Activated CD4-positive, alpha-beta T cell treated with anti-CD3 and anti-CD28 coated beads, Interleukin-2, amount 50 U/mL, for 1 hour (primary cell): ENCODE measurements at places on chromosomes 4 and X.

DNA sequence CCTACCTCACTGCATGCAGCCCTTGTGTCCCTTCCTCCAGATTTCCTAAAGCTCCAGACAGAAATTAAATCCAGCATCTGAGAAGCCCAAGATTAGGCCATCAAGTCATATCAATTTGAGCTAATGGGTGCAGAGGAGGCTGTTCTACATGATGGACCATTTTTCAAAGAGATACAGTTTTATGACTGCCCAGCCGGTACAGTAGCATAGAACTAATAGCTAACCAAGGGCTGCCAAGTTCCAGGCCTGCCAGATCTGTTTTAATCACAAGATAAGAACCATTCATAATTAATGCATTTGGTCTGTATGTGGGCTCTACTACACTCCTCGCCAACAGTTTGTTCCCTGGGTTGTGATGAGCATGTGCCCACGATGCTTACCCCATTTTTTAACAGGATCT, 73.9 kb upstream of the PLAC1 start:
- no peak for DNase-seq

DNA sequence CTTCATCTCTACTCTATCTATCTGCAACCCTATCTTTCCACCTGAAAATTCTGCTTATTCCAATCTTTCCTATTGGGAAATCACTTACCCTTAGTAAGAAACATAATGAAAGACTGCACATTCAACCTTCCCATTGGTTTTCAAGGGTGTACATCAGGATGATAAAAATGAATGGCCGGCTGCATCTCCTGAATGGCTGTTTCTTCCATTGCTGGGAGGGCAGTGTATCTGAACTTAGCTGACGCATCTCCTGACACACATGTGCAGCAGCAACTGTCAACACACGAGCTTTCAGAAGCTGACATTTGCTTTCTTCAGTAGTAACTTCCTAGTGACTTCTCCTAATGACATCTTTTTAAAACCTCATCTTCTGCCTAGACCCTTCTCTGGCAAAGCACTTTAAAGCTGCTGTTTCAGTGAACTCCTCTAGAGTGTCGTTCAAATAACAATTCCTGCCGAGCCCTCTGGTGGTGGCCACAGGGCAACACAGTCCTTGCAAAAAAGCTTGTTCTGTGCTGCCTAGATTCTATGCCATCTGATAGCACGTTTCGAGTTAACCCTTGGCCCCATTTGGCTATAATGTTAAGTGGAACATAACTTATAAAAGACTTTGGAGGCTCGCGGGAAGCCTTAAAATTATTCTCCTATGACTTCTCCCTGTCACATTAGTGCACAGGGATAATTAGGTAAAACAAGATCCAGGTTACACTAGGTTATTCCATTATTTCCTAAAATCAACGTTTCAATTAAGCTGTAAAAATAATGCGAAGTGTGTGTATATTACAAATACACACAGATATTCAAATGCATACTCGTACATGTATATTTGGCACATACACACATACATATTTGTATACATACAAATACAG, 2340.7 kb downstream of the PCDH7 start:
- no peak for DNase-seq

- DNase-seq, result peak; percentile 8
Observed at GRCh38 chr4:38489924-38490639, 173.9 kb upstream of the KLF3 start.

GRCh38 chrX:53544936-53545335, 110.8 kb upstream of the HSD17B10 start:
- no peak for DNase-seq

GRCh38 chr4:145719752-145720624, 40.0 kb downstream of the C4orf51 start:
- no peak for DNase-seq
